T-helper 2 cell (primary cell): ENCODE measurements at places on chromosomes 13 and 19.

DNA sequence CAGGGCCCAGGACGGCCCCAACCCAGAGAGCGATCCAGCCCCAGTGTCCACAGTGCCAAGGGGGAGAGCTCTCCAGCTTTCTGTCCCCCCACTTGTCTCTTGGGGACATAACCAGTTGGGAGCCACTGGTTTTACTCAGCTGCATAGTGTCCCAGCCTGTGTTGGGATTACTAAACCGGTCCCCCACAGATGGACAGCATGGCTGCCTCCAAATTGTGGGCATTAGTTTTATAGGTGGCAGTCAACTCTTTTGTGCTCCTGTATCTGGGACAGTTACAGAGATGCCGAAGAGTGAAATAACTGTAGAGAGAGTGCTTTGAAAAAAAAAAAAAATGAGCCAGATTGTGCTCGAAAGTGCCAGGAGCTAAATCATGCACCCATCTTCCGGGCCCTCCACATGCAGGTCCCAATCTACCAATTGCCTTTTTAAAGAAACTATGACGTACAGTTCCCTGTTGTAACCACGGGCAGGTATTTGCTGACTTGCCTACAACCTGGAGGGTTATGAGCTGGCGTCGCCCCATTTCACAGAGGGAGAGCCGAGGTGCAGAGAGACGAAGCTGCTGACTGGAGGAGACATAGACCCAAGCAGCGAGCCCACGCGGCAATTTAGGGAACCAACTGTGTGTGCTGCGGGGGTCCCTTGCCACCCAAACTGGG is 2.4 kb upstream of the NFIC start:
- DNase-seq = no peak

GRCh38 chr13:62119739-62120700 is 704.4 kb upstream of the PCDH20 start:
- DNase-seq = no peak

DNA sequence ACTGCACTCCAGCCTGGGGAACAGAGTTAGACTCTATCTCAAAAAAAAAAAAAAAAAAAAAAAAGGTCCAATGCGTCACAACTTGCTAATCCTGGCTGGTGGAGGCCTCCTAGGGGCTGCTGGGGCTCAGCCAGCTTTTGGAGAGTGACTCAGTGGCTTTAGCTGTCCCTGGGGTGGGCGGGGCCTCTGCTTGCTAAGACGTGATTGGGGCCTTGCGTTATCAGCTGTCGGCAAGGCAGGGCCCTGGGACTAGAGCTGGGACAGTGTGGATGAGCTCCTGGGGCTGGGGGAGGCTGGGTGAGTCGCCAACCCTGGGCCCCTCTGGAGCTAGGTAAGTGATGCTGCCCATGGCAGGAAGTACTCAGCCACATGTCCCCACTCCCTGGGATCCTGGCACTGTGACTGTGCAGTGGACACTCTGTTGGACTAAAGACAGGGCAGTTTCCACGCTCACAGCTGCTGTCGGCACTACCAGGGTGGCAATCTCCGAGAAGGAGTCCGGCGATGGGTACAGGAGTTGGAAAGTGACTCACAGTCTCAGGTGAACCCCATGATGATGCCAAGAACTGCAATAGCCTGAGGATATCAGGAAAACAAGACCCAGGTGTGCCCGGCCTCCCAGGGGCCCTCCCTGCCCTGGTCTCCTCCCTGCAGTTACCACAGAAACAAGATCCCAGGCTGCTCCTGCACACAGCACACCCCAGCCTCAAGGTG is 32.2 kb downstream of the F2RL3 start:
- DNase-seq = no peak

- DNase-seq = no peak
These were observed 148.6 kb upstream of the ATXN8OS start for GRCh38 chr13:69959046-69959445.
